ENCODE measurements at places on chromosomes 12 and 14.

DNA sequence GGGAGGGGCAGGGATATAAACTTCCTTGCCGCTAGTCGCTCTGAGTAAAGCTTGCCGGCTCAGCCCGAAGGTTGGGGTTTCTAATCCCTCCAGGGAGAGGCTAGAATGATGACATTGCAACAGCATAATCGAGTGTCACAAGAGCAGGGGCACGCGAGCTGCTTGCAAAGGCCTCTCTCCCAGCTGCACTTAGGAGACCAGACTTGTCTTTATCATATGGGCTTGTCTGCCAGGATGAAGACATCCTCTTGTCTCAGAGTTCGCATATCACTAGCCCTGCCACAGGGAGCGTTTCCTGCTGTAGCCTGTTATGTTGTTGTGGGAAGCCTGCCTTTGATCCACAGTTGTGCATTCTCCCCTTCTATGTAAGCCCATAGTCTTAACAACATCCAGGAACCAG is 180.0 kb downstream of the ESR2 start:
- no peak for DNase-seq

- DNase-seq = no peak
These were observed 6.8 kb downstream of the FAM161B start for GRCh38 chr14:73943083-73943482.

DNA sequence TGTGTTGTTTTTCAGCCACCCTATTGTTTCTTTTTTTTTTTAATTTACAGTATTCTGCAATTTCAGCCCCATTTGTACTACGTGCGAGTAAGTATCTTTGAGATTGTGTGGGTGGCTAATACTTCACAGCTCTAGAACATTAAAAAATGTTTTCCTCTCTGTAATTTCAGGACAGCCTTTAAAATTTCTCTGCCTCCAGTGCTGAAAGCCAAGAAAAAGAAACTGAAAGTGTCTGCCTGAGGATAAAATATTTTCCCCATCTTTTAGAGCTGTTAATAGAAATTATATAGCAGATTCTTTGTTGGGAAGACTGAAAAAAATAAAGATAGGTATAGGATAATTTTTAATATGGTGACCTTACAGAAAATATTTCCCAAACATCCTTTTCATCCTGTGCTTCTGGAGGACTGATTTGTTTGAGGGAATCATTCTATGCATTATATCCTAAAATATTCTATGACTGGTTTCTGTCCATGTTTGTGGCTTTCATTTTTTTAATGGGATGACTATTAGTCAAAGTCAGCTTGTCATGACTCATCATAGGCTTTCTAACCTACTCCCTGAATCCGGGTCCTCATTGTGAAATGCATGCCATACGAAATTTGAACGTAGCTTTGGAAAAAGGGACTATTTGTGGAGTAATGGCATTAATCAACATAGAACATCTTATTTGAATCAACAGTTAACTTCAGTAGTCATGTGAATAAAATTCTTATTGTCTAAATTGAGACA is 10.8 kb upstream of the TCTN2 start:
- DNase-seq = no peak

DNA sequence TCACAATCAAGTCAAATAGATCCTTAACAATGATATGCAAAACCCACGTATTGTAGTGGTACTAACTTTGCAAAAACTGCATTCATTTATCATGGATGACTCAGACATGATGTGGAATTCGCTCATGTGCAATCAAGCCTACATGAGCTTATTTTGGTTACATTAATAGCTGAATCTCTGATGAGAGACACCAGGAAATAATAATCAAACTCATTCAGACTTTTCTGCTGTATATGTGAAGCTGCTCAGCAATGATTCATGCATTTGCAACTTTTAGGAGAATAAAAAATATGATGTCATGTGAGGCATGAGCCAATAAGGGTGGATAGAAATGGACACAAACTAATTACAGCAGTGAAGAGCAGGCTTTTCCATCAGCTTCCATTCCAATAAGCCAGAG is 1075.8 kb upstream of the TMEM132C start:
- DNase-seq = no peak

- DNase-seq = peak; percentile 81
These were observed 80.7 kb downstream of the KDM2B start for GRCh38 chr12:121499929-121500793.

- no peak for DNase-seq
These were observed 53.7 kb upstream of the INSM2 start for GRCh38 chr14:35480119-35480769.

DNA sequence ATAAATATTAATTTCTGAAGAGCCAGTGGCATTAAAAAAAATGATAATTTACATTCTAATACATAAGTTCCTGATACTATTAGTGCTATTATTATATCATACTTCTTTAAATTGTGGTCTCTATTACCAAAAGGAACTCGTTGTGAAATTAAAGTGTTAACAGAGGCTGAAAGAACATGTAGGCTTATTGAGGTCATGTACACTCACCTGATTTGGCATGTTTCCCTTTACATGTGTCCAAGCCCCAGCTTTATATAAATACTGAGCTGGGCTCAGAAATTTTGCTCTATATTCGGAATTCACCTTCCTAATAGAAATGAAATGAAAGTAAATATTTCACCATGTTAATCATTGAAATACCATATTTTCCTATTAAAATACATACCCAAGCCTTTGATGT is 11.0 kb downstream of the MDM1 start:
- DNase-seq = no peak

Data from CD8-positive, alpha-beta T cell (primary cell).